ENCODE measurements at places on chromosomes 12 and 14.

GRCh38 chr12:130127532-130127911 lies 34.7 kb upstream of the FZD10 start:
- DNase-seq = no peak

DNA sequence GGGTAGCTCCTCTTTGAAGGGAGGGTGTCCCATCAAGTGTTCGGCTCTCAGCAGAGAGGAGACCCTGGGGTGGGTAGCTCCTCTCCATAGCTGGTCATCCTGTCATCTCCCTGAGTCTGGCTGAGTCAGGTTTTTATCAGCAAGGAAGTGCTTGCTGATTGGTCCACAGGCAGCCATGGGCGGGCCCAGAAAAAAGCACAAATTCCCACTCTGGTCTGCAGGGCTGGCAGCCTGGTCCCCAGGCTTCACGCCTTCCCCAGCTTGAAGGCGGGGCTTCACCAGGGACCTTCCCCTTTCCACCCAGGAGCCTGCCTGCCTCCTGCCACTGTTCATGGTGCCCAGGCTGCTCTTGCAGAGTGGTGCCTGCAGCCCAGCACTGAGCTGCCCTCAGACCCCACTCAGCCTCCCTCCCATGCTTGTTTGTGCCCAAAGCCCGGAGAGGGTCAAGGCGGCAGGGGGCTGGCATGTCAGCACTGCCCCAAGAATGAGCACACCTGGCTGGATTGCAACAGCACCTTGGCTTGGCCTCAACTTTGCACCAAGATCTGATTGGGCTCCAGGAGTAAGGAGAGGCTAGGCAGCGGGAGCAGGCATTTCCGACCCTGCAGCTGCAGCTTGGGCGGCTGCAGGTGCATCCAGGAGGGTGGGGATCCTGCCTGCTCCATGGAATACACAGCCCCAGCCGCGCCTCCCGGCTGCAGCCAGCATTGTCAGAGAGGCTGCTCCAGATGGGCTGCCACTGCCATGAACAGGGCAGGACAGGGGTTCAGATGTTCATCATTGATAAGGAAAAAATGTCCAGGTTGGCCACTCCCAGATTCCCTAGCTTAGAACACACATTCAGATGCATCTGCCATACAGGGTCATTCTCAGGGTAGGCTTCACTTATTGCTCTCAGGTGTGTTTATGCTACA lies 22.0 kb upstream of the WDR89 start:
- DNase-seq = no peak

GRCh38 chr14:103499709-103500108 lies 22.9 kb downstream of the CKB start:
- DNase-seq = no peak

DNA sequence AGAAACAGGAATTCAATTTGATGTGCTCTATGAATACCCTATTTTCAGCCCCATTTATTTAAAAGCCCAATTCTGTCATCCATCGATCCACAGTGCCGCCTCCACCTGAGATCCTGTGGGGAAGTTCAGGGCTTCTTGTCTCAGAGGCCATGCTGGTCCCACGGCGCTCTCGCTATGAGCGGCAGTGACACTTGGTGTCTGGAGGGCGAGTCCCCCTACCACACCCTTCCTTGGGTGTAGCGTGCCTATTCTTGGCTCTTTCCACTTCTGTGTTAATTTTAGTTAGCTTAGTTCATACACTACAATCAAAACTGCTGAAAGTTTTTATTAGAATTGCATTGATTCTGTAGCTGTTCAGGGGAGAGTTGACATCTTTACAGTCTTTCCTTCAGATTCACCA lies 73.8 kb downstream of the DDX51 start:
- no peak for DNase-seq

DNA sequence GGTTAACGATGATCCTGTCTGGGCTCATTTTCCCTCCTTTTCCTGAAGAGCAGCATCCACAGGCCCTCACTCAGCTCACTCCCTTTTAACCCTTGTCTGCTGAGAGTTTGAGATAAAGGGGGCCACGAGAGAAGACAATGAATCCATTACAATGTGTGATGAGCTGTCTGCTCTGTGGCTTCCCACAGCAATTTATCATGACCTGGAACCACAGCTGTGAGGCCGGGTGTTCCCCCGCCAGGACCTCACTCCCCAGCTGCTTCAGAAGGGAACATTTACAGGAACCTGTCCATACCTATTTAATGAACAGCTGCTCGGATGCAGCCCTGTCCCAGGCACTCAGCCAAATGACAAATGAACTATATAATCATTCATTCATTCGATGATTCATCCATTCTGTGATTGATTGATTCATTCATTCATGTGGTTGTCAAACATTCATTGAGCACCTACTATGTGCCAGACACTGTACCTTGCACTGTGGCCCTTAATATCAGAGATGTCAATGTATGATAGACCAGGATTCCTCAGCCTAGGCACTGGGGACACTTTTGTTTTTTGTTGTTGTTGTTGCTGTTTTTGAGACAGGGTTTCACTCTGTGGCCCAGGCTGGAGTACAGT lies 18.5 kb upstream of the P2RX7 start:
- no peak for DNase-seq

DNA sequence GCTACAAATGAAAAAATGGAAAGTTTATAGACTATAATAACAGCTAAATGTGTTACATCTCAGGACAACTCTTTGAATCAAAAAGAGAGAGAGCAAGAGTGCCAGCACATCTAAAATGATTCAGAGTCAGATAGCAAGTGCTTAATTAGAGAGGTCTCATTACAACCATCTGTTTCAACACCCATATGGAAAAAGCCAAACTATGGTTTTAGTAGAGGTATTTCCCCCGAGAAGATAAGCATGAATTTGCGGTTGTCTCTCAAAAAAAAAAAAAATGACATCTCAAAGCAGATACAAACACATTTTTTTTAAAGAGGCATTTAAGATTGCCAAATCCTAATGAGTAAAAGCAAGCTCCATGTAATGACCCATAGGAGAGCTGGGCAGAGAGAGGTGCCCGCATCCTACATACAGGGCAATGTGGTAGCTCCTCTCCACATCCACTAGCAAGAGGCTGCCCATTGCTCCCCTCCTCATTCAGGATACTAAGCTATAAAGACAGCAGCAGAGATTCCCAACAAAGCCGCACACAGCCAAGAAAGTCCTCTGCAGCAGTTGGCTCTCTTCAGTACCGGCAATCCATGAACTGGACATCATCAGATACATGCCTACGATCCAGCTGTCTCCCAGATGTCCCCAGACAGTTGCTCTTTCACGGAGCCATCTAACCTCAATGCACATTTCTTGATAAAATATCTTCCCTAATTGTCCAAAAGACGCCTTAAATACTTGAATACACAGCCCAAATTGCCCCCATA lies 100.4 kb downstream of the EFCAB11 start:
- no peak for DNase-seq

- no peak for DNase-seq
These were observed 439.1 kb downstream of the FOXG1 start for GRCh38 chr14:29205658-29206057.

- DNase-seq = no peak
These were observed 51.4 kb downstream of the KIF26A start for GRCh38 chr14:104189629-104190335.

DNA sequence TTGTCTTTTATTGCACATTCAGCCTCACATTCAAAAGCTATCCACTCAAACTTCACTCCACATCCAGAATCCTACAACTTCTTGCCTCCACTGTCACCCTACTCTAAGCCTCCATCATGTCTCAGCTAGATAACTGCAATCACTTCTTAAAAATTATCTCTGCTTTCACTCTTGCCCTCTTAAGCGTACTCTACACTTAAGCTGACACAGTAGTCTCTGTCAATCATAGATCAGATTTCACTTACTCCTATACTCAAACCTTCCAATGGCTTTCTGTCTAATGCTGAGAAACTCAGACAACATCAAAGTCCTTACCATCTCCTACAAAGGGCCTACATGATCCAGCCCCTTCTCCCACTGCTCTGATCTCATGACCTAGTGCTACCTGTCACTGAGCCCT lies 304.1 kb downstream of the ITPR2 start:
- no peak for DNase-seq

DNA sequence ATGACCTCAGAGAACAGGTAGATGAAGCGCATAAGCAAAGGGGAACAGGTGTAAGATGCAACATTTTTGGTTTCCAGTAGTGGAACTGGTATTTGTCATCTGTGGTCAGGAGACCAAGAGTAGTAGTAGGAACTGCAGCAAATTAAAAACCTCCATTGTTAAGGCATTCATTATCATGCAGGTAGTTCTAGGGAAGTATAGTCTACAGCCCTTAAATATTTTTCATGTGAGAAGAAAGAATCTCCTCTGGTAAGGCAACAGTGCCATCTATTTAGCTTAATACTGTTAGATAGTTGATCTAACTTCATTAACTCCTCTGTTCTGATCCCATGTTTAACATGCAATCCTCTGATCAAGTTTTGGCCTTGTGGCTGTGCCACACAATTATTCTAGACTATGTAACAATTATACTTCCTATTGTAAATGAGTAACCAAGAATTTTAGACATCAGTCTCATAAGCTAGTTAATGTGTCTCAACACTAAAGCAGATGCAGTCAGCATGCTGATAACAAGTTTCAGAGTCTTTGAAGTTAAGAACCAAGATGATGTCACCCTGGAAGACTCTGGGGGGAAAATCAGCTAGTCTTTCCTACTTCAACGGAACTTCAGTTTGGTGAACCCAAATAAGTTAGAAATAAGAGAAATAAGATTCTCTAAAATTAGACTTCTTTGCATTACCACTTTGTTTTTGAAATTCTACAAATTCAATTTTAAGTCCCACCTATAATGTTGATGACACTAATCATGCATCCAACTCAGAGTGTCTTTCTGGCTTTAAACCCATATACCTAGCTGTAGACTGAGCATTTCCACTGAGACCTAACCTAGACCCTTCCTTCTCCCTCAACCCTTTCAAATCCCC lies 70.9 kb downstream of the STXBP6 start:
- no peak for DNase-seq

- DNase-seq = no peak
These were observed 1.4 kb downstream of the EEA1 start for GRCh38 chr12:92927436-92928281.

GRCh38 chr14:68977718-68978171 lies 1.4 kb downstream of the ACTN1 start:
- DNase-seq = no peak

- no peak for DNase-seq
These were observed 16.1 kb upstream of the DUSP6 start for GRCh38 chr12:89368391-89368790.

DNA sequence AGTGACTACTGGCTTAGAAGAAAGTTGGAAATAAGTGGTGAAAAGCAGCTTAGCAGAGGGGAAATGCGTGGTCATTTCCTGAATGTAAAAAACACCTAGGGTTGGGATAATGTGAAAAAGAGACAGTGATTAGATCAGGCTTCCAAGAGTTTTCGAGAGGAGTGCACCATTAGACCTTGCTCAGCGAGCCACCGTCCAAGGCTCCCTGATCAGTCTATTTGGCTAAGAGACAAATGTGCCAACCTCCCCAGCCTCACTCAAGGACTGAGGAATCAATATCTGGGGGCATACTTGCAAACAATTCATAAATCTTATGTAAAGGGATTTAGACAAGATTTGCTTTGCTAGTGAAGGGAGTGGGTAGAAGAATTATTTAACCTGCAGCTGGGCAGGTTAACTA lies 594.5 kb downstream of the NRXN3 start:
- no peak for DNase-seq
